ENCODE measurements at places on chromosomes 3 and 15.

- no peak for DNase-seq
Measured at GRCh38 chr15:56425976-56426375, 39.0 kb downstream of the MNS1 start.

DNA sequence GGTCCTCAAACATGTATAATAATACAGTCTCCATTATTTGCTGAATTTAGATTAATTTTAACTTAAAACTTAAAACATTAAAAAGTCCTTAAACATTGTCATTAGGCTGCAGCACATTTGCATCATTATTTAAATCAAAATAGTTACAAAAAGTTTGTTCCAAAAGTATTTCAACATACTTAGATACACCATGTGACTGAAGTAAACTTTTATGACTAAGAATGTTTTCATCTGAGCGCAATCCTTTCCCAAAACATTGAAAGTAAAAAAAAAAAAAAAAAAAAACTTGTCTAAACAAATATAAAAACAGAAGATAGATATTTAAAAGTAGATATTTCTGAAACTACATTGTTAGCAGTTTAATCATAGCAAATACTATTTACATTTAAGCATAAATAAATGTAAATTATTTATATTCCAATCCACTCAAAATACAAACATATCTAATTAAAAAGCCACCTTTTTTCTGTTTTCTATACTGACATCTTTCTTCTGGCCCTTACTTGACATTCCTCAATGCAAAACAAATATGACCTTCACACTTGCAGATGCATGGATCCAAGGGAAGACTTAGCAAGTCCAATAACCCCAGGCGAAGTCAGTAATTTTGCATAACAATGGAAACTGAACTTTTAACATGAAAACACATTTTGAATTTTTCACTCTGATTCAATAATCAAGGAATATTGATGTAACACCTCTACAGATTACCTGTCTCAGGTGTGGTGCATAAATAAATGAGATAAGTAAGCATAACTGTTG is 10.3 kb downstream of the FAM227B start:
- no peak for DNase-seq

GRCh38 chr3:53642211-53642610 is 147.8 kb downstream of the CACNA1D start:
- no peak for DNase-seq

- DNase-seq, result peak; percentile 66
Measured at GRCh38 chr3:20056725-20057611, 16.7 kb downstream of the KAT2B start.

DNA sequence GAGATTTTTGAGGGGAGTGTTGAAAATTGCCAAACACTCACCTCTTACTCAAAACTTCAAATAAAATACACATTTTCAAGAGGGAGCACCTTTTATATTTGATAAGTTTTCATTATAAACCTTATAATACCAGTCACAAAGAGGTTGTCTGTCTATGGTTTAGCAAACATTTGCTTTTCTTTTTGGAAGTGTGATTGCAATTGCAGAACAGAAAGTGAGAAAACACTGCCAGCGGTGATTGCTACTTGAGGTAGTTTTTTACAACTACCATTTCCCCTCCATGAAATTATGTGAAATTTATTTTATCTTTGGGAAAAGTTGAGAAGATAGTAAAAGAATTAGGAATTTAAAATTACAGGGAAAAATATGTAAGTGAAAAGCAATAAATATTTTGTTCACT is 20.1 kb downstream of the DIPK2A start:
- DNase-seq, result no peak

GRCh38 chr15:75112848-75113492 is 88.7 kb upstream of the C15orf39 start:
- DNase-seq, result no peak

GRCh38 chr3:72100080-72100511 is 315.1 kb upstream of the PROK2 start:
- DNase-seq, result no peak

GRCh38 chr15:89492934-89493631 is 3.3 kb downstream of the RHCG start:
- no peak for DNase-seq

DNA sequence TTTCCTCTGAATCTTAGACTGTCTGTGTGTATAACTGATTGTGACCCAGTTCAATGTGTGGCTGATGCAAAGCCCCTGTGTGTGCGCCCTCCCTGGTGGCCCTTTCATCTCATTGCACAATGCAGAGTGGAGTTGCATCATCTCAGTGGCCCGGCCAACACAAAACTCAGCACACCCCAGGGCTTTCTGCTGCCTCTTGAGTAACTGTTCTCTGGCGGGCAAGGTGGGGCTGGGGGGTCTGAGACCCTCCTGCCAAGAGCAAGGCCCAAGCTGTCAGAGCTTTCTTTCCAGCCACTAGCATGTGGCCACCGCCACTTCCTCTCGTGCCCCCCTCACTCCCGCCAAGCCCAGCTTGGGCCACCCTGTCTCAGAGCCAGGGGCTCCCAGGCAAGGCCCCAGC is 80.7 kb upstream of the ALDH1L1 start:
- no peak for DNase-seq

DNA sequence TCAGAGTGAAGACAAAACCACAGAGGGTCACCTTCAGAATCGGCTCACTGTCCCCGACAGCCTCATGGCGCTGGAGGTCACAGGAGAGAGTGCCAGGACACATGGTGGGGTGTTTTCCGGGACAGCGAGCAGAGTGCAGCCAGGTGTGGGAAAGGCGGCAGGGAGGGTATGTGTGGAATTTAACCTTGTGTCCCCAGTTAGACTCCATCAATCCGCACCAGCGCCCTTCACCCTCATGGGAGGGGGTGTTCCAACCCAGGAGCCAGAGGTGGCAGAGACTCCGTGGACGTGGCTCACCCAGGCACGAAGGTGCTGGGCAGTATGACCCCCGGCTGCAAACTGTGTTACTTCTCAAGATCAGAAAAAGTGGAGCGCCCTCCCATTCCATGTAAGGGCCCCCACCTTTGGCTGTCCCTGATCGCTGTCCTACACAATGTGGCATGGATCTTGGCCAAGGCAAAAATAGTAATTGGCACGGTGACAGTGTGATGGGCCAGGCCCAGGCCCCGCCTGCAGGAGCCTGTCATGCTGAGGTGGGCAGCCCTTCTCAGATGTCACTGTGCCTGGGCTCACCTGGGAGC is 190.3 kb downstream of the XXYLT1 start:
- DNase-seq, result no peak

- no peak for DNase-seq
Measured at GRCh38 chr3:181561139-181562031, 150.3 kb upstream of the SOX2 start.

- no peak for DNase-seq
Measured at GRCh38 chr3:9468460-9468859, 71.0 kb downstream of the SETD5 start.

GRCh38 chr3:126959921-126960603 is 22.9 kb upstream of the PLXNA1 start:
- no peak for DNase-seq

DNA sequence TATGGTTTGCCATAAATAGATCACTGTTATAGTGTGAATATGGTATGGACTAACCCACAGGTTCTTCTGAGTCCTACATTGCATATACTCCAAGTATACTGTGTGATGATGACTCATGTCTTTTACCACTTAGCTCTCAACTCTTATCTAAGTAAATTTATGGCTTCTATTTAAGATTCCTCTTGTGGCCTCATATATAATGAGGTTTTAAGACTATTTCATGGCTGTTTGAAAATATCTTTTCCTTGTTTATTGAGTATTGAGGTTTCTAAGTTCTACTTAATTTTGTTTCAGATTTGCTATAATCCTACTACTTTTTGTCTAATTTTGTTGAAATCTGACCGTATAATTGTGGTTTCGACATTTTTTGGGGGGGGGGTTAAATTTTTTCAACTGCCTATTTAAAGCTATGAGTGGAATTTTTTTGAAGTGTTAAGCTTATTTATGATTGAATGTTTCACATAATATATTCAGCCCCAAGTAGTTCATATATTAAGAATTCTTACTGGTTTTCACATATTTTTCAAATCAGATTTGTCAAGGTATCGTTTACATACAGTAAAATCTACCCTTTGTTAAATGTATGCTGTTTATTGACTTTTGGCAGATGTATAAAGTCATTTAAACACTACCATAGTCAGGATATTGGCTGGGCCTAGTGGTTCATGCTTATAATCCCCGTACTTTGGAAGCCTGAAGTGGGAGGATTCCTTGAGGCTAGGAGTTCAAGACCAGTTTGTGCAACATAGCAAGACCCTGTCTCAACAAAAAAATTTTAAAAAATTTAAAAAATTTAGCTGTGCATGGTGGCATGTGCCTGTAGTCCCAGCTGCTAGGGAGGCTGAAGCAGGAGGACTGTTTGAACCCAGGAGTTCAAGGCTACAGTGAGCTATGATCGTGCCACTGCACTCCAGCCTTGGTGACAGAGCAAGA is 11.7 kb downstream of the SLC25A36 start:
- no peak for DNase-seq

DNA sequence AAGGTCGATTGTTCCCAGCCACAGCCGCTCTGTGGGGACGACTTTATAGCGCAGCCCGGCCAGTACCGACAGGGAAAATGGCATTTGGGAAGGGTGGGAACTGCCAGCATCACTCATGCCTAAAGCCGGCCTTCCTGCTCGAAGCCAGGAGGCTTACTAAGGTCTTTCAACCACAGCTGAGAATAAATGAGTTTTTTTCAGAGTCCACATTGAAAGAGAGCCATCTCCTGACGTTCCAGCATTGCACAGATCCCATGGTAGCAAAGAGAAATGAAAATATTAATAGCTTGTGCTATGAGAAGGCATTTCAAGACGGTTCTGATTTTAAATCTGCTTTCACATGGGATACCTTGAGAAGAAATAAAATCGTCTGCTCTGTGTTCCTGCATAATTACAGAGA is 230.2 kb upstream of the IGF1R start:
- DNase-seq, result no peak

DNA sequence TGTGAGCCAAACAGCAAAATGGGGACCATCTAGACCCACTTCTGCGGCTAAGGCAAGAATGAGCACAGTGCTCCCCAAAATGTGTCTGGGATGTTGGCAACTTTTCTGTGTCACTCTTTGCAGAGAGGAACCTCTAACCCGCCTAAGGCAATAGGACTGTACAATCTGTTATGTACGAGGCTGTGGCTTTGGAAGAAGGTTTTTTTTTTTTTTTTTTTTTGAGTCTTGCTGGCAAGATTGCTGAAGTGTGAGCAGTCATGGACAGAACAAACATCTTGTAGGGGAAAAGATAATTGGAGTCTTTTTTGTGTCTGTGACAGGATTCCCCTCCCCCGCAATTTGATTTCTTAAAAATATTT is 7.2 kb downstream of the FEZF2 start:
- DNase-seq, result no peak

- DNase-seq, result no peak
Measured at GRCh38 chr3:160540551-160540950, 24.8 kb downstream of the KPNA4 start.

GRCh38 chr3:177610686-177611633 is 413.7 kb upstream of the TBL1XR1 start:
- DNase-seq, result no peak

DNA sequence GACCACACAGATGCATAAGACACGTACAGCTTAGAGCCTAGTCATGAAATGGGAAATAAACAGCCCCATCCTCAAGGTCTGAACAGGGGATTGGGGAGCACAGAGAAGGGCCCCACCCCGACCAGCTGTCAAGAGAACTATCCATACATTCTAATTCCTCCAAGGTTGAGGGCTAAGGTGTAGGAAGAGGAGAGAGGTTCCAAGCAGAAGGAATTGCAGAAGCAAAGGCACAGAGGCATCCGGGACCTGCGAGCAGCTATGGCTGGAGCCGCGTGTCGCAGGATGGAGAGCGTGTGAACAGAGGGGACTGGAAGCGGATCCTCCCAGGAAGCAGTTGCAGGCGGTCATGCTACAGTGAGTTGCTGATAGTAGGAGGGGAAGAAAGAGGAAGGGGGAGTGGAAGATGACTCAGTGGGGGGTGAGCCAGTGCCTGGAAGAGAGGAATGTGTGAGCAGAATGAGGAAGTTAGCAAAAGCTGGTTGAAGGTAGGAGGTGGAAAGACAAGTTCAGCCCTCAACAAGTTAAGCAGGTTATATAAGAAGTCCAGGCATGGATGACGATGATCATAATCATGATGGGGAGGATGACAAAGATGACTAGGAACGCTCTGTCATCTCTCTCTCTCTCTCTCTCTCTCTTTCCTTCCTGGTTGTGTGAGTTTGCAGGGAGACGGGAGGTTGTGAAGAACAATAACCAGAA is 89.7 kb downstream of the LIPC start:
- DNase-seq, result no peak

Data from CD4-positive, alpha-beta T cell treated with Interleukin-15 for 4 hours (primary cell).